Panc1 (cell line): ENCODE measurements at places on chromosomes 13 and 19.

- no peaks in the 10 kb centered on the region for H3K27me3 ChIP-seq
- H3K4me1 ChIP-seq, result no peaks in the 10 kb centered on the region
- no peak overlapping the region; the same call in 1 of the 2 replicates for H3K27ac ChIP-seq
- H3K36me3 ChIP-seq, result no peaks in the 10 kb centered on the region
Observed at GRCh38 chr19:40829205-40829604, 21.0 kb downstream of the CYP2A6 start.

DNA sequence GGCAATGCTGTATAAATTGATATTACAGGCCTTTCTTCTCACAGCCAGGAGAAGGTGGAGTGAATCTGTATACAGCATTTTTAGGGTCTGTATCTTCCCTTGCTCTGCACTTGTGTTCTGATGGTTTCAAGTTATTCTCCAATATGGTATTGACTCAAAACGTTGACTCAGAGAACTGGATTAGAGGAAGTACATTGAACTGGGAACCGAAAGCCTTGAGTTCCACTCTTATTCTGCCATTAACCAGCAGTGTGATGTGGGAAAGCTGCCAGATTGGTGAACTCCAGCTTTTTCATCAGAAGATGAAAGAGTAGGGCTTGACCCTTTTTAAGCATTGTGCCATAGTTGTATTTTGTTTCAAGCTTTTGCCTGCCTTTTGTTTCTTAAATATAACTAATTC is 167.7 kb downstream of the SPRY2 start:
- no peak overlapping the region for H3K4me3 ChIP-seq
- no peak for DNase-seq
- no peaks in the 10 kb centered on the region for H3K4me1 ChIP-seq
- no peak overlapping the region for H3K27ac ChIP-seq
- H3K36me3 ChIP-seq, result no peaks in the 10 kb centered on the region
- H3K27me3 ChIP-seq, result no peaks in the 10 kb centered on the region

- no peaks in the 10 kb centered on the region for H3K4me1 ChIP-seq
- H3K4me3 ChIP-seq, result no peak overlapping the region
- no peaks in the 10 kb centered on the region for H3K27me3 ChIP-seq
- no peaks in the 10 kb centered on the region for H3K36me3 ChIP-seq
- no peak for DNase-seq
Observed at GRCh38 chr13:59681636-59682311, 482.0 kb downstream of the DIAPH3 start.

DNA sequence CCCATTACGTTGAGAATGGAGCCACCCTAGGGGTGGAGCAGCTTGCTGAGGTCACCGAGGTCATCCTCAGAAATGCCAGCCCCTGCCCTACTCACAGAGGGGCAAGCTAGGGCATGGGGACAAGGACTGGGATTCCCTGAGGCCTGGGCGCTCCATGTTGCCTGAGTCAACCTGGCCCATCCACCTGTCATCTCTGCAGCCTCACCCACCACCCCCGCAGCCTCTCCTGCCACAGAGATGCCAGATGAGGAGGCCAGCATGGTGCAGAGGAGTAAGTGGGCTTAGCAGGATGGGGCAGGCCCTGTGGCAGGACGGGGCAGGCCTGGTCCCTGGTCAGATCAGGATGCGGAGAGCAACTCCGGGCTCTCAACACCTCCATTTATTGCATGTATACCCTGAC is 9.5 kb downstream of the NKPD1 start:
- no peak overlapping the region for H3K27ac ChIP-seq
- H3K4me3 ChIP-seq, result no peak overlapping the region
- DNase-seq, result no peak
- no peaks in the 10 kb centered on the region for H3K27me3 ChIP-seq

- H3K36me3 ChIP-seq, result no peaks in the 10 kb centered on the region; the same call in 1 of the 2 replicates
- no peak for DNase-seq
- H3K4me3 ChIP-seq, result peak overlapping the region; percentile 82
- peak overlapping the region; percentile 73 for H3K27ac ChIP-seq
- H3K4me1 ChIP-seq, result peaks cover 4% of the 10 kb centered on the region; the same call in 1 of the 2 replicates
Observed at GRCh38 chr19:43525836-43526771, 897 bp downstream of the ETHE1 start.

- H3K4me3 ChIP-seq, result no peak overlapping the region
- no peak for DNase-seq
- H3K36me3 ChIP-seq, result no peaks in the 10 kb centered on the region
- peaks cover 9% of the 10 kb centered on the region for H3K4me1 ChIP-seq
- no peaks in the 10 kb centered on the region for H3K27me3 ChIP-seq
Observed at GRCh38 chr19:3108775-3109174, 14.6 kb downstream of the GNA11 start.

- no peak for DNase-seq
- no peaks in the 10 kb centered on the region for H3K27me3 ChIP-seq
- H3K4me3 ChIP-seq, result no peak overlapping the region
Observed at GRCh38 chr19:41401483-41401882, 3.9 kb downstream of the BCKDHA start.

GRCh38 chr13:26785838-26786630 is 25.4 kb upstream of the GPR12 start:
- H3K4me3 ChIP-seq, result no peak overlapping the region
- H3K4me1 ChIP-seq, result no peaks in the 10 kb centered on the region
- H3K27me3 ChIP-seq, result peaks cover 2% of the 10 kb centered on the region
- H3K27ac ChIP-seq, result no peak overlapping the region

- no peaks in the 10 kb centered on the region for H3K36me3 ChIP-seq
- H3K4me3 ChIP-seq, result no peak overlapping the region
- peaks cover 9% of the 10 kb centered on the region for H3K4me1 ChIP-seq
- no peak overlapping the region for H3K27ac ChIP-seq
- no peak for DNase-seq
- no peaks in the 10 kb centered on the region for H3K27me3 ChIP-seq
Observed at GRCh38 chr13:98563071-98563470, 13.8 kb downstream of the STK24 start.

DNA sequence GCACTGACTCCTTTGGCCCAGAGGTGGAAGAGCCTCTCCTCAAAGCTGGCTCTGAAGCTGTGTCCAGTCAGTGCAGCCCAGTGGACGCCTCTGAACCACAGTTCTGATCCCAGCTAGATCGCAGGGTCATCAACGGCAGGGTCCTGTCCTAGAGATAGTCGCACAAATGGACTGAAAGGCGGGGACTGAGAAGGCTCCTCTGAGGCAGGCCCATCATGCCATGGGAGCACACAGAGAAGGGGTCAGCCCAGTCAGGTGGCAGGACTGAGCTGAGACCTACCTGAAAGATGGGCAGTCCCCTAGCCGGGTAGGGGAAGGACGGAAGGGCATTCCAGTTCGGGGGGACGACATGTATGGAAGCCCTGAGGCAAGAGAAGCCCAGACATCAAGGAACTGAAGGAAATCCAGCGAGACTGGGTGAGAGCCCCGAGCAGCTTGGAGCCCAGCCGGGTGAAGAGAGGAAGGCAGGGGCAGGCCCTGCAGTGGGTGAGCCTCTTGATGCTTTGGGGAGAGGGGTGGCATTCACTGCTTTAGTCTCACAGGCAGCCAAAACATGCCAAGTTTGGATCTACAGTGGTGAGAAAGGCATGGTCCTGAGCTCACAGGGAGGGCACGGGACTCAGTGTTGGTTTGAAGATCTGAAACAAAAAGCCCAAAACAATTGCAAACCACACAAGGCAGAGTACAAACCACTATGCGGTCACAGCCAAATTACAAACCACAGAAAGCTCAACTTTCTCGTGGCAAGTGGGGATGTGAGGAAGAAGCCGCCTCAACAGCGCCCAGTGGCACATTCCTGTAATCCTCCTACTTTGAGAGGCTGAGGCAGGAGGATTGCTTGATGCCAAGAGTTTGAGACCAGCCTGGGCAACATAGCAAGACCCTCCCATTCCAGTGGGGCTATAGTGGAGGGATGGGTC is 10.0 kb downstream of the CALM3 start:
- no peak for DNase-seq
- H3K27ac ChIP-seq, result no peak overlapping the region
- H3K36me3 ChIP-seq, result peaks cover 5% of the 10 kb centered on the region

DNA sequence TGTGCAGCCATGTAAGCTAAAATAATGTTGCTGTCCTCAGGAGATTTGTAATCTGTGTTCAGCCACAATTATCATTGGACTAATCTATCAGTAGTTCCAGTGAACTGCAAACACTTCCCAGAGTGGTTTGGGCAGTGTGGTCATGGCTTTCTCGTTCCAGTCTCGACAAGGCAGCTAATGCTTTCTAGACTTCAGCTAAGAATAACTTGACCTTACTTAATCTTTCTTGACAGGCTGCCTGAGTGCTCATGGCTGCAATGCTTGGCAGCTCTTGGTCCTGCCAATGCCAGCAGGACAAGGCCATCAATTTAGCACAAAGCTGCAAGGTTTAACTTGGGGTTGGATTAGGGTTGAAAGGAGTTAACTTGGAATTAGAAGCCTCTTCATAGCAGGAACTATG is 32.8 kb downstream of the ATP12A start:
- no peak overlapping the region for H3K4me3 ChIP-seq
- H3K27ac ChIP-seq, result no peak overlapping the region
- no peak for DNase-seq
- H3K27me3 ChIP-seq, result no peaks in the 10 kb centered on the region
- no peaks in the 10 kb centered on the region for H3K36me3 ChIP-seq

DNA sequence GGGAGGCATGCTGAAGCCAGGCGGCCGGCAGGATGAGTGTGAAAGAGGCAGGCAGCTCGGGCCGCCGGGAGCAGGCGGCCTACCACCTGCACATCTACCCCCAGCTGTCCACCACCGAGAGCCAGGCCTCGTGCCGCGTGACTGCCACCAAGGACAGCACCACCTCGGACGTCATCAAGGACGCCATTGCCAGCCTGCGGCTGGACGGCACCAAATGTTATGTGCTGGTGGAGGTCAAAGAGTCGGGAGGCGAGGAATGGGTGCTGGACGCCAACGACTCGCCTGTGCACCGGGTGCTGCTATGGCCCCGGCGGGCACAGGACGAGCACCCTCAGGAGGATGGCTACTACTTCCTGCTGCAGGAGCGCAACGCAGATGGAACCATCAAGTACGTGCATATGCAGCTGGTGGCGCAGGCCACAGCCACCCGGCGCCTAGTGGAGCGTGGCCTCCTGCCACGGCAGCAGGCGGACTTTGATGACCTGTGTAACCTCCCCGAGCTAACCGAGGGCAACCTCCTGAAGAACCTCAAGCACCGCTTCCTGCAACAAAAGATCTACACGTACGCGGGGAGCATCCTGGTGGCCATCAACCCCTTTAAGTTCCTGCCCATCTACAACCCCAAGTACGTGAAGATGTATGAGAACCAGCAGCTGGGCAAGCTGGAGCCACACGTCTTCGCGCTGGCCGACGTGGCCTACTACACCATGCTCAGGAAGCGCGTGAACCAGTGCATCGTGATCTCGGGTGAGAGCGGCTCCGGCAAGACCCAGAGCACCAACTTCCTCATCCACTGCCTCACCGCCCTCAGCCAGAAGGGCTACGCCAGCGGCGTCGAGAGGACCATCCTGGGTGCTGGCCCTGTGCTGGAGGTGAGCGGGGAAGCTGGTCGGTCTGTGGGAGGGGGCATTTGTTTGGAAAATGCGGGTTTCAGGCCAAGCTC is 26.4 kb downstream of the MYO9B start:
- H3K27ac ChIP-seq, result no peak overlapping the region
- peaks cover under 1% of the 10 kb centered on the region for H3K4me1 ChIP-seq
- no peak overlapping the region for H3K4me3 ChIP-seq
- no peaks in the 10 kb centered on the region for H3K27me3 ChIP-seq
- DNase-seq, result no peak

GRCh38 chr19:1397838-1398237 is 3.5 kb downstream of the GAMT start:
- H3K27ac ChIP-seq, result no peak overlapping the region
- no peak overlapping the region for H3K4me3 ChIP-seq
- no peaks in the 10 kb centered on the region for H3K27me3 ChIP-seq
- peaks cover 6% of the 10 kb centered on the region; the same call in 1 of the 2 replicates for H3K36me3 ChIP-seq

GRCh38 chr13:109707742-109708617 is 78.4 kb downstream of the IRS2 start:
- H3K27me3 ChIP-seq, result no peaks in the 10 kb centered on the region
- no peak for DNase-seq
- no peaks in the 10 kb centered on the region for H3K4me1 ChIP-seq
- H3K4me3 ChIP-seq, result no peak overlapping the region
- H3K36me3 ChIP-seq, result no peaks in the 10 kb centered on the region

DNA sequence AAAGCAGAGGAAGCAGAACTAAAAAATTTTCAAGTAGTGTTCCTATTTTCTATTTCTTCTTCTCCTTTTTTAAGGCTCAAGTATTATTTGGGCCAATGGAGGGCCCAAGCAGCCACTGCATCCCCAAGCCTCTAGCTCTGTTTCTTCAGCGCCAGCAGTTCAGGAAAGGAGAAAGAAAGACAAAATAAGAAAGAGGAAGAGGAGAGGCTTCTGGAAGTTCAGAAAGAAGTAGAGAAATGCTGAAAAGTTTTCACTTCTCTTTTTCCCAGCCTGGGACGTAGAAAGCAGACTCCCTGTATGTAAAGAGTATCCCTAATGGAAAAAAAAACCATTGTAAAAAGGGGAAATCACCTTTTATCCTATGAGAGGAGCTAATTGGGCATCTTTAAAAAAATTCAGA is 165.5 kb upstream of the KLF12 start:
- no peak for DNase-seq
- no peaks in the 10 kb centered on the region for H3K36me3 ChIP-seq
- H3K4me1 ChIP-seq, result no peaks in the 10 kb centered on the region
- H3K27me3 ChIP-seq, result no peaks in the 10 kb centered on the region
- no peak overlapping the region for H3K27ac ChIP-seq
- H3K4me3 ChIP-seq, result no peak overlapping the region

DNA sequence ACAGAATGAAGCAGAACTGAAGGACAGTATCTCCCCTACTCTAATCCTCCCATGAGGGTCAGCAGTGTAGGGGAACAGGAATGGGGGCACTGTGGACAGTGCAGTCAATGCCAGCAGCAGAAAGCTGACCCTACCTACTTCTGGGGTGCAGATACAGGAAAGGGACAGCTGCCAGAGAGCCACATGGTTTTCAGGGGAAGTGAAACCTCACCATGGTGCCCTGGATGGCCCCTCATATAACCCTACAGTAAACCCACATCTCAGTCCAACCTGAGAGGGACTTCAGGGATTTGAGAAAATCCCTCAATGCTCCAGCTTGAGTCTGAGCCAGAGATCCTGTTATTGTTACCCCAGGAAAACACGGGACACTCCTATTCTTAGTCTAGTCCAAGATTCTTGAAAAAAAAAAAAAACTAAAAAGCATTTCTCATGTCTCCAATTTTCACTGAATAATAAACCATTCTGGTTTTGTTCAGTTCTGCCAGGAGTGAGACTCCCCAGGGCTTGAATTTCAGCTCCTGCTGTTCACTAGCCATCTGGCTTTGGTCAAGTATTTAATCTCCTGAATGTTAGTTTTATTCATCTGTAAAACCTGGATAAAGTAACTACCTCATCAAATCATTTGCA is 511.6 kb upstream of the ARGLU1 start:
- no peaks in the 10 kb centered on the region for H3K27me3 ChIP-seq
- H3K4me1 ChIP-seq, result no peaks in the 10 kb centered on the region
- no peak overlapping the region for H3K27ac ChIP-seq

GRCh38 chr19:44635581-44636438 is 7.9 kb upstream of the PVR start:
- no peaks in the 10 kb centered on the region for H3K36me3 ChIP-seq
- no peak for DNase-seq
- no peaks in the 10 kb centered on the region for H3K27me3 ChIP-seq
- no peak overlapping the region for H3K27ac ChIP-seq
- no peaks in the 10 kb centered on the region for H3K4me1 ChIP-seq
